Placental epithelial cell (primary cell): ENCODE measurements at places on chromosomes 11 and 22. TPM values are rescaled to one million over a fixed set of nuclear protein-coding genes. Genes with fewer than 3 reads are reported as not detected.

Gene KRTAP5-7
- total RNA-seq: under 0.01 TPM in 1 of 2 replicates, not detected in the other

Gene OR4C6
- total RNA-seq: not detected in 2 replicates

Gene UBQLN3
- under 0.01 TPM in 1 of 2 replicates, not detected in the other for total RNA-seq

Gene FAM83F
- total RNA-seq: 2.0 and 2.7 TPM in 2 replicates

Gene GUCD1
- total RNA-seq: 112 and 153 TPM in 2 replicates

Gene RRP8
- total RNA-seq: 7.5 and 10.4 TPM in 2 replicates

Gene DDI1
- not detected in 2 replicates for total RNA-seq

Gene OR52E8
- total RNA-seq: not detected in 2 replicates

Gene C11orf42
- total RNA-seq: not detected in 2 replicates

Gene CNGA4
- total RNA-seq: 0.39 TPM in 1 of 2 replicates, not detected in the other

Gene TP53AIP1
- 0.33 and 0.39 TPM in 2 replicates for total RNA-seq

Gene HORMAD2
- total RNA-seq: 0.39 TPM in 1 of 2 replicates, not detected in the other

Gene CSF2RB
- 5.5 and 6.9 TPM in 2 replicates for total RNA-seq

Gene TEX12
- total RNA-seq: 0.11 TPM in 1 of 2 replicates, not detected in the other

Gene MS4A12
- total RNA-seq: not detected in 2 replicates

Gene IFT27
- total RNA-seq: 8.2 and 14.0 TPM in 2 replicates

Gene OR2AG1
- total RNA-seq: not detected in 2 replicates

Gene LIF
- 0.22 TPM in 1 of 2 replicates, not detected in the other for total RNA-seq

Gene SLC17A6
- not detected in 2 replicates for total RNA-seq

Gene ABCG4
- under 0.01 and 0.11 TPM in 2 replicates for total RNA-seq

Gene THOC5
- total RNA-seq: 40.5 and 49.5 TPM in 2 replicates

Gene ACTN3
- not detected in 2 replicates for total RNA-seq

Gene PGAP2
- 27.1 and 27.5 TPM in 2 replicates for total RNA-seq

Gene GUCY1A2
- 11.4 and 13.3 TPM in 2 replicates for total RNA-seq

Gene DUSP8
- total RNA-seq: 0.79 and 1.5 TPM in 2 replicates

Gene SSTR3
- not detected in 2 replicates for total RNA-seq

Gene RASL10A
- total RNA-seq: under 0.01 TPM in 1 of 2 replicates, not detected in the other

Gene AIFM3
- 0.43 and 2.0 TPM in 2 replicates for total RNA-seq

Gene BIRC3
- total RNA-seq: 0.39 and 0.54 TPM in 2 replicates

Gene PATE2
- not detected in 2 replicates for total RNA-seq

Gene CNTF
- 1.6 and 2.5 TPM in 2 replicates for total RNA-seq

Gene MYOD1
- not detected in 2 replicates for total RNA-seq

Gene ALDH3B1
- total RNA-seq: 28.6 and 35.3 TPM in 2 replicates
